ENCODE measurements at places on chromosomes 13 and 19. TPM values are rescaled to one million over a fixed set of nuclear protein-coding genes. Genes with fewer than 3 reads are reported as not detected.

NBEA gene
- 6.9 TPM for total RNA-seq

ZNF433 gene
- 4.9 TPM for total RNA-seq

ZSCAN4 gene
- total RNA-seq = not detected

SLITRK6 gene
- 0.18 TPM for total RNA-seq

ZNF563 gene
- 1.6 TPM for total RNA-seq

ADPRHL1 gene
- 2.8 TPM for total RNA-seq

TUBB4A gene
- 0.41 TPM for total RNA-seq

SIGLEC12 gene
- total RNA-seq = not detected

CFAP97D2 gene
- not detected for total RNA-seq

KLK13 gene
- not detected for total RNA-seq

Measured in fibroblast of the aortic adventitia (primary cell).